ENCODE measurements at places on chromosomes 2 and 18.
A peak's percentile ranks its signal among the peaks of the same experiment; 100 is the strongest.

DNA sequence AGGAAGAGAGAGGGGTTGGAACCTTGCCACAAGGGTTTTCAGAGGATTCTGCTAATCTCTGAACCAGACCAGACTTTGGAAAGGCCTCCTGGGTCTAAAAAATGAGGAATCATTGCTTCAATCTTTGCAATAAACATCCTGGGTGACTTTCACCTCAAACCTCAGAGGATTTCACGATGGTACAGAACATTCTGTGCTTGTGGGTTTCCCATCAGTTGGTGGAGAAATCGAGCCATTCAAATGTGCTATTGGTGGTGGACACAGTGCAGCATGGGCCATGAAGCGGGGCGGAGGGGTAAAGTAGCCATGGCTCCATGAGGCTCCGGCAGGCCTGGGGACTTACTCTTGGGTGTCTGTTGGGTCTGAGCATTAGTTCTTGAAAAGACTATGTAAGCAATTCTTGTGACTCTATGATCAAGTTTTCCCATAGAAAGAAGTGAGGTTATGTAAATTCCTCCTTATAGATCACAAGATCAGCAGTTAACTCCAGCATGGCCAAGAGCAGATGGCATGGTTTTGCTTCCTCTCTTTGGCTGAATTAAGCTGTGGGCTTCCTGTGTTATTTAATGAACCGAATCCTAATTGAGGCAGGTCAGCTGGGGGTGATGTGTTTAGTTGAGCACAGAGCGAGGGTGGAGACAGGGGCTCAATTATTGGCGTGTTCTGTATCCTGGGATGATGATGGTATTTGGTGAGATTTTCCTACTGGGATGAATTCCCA lies 1.9 kb upstream of the IL1R2 start:
- no peak for DNase-seq

DNA sequence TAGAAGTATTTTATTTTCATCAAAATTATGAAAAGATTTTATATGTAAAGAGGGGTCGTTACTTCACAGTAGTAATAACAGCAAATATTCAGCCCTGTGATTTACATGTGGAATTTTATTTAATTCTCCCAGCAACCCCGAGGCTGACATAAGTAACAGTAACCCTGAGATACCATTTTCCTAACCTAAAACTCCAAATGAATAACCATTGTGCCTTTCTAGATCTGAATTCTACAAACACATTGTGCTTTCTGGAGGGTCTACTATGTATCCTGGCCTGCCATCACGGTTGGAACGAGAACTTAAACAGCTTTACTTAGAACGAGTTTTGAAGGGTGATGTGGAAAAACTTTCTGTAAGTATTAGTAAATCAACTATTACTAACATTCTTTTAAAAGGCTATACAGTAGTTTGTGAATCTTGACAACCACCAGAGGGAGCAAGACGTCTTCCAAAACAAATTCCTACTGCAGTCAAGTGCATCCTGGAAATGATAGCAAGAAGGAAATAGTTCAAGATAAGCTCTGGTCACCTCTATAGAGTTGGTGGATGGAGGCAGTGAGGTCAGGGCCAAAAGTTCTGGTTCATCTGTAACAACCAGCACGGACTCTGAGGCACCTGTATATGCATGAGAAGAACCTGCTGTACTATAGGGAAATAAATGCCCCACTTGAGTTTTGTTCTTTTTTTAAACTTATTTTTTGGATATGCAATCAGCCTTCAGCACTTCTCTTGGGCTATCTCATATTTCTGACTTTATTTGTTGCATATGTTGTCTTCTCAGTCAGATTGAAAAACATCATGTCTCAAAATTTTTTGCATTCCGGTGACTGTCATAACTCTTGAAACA lies 37.4 kb downstream of the ACTR2 start:
- DNase-seq: no peak

- no peak for DNase-seq
Measured at GRCh38 chr2:223123855-223124610, 72.0 kb downstream of the KCNE4 start.

GRCh38 chr18:46891742-46892214 lies 25.5 kb downstream of the PIAS2 start:
- DNase-seq: no peak

GRCh38 chr2:55581435-55581834 lies 36.0 kb downstream of the PPP4R3B start:
- DNase-seq: no peak

- no peak for DNase-seq
Measured at GRCh38 chr2:39375917-39376316, 61.2 kb downstream of the MAP4K3 start.

GRCh38 chr2:210230518-210230917 lies 5.3 kb upstream of the ACADL start:
- no peak for DNase-seq

DNA sequence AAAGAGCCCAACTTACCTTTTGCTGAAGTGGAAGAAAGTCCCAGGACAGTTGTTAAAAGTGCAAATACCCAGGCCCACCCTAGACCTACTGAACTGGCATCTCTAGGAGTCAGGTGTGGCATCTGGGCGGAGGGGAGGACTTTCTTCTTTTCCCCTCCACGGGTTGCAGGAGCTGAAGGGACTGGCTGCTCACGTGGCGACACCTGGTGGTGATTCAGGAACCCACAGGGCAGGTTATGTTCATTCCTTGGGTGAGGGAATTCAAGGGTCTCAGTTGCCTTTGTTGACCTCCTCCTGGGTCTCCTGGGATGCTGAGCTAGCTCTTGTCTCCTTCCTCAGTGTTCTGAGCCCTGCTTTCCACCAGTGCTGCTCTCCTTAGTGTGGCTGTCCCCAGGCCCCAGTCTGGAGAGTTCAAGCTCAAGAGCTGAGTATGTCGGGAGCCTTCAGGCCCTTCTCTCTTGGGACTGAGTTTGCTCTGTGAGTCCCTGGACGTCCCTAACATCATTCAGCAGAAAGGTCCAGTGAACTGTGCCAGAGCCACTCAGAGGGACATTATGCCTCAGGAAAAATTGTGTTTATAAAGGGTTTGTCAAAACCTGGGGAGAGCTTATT lies 56.9 kb downstream of the DYSF start:
- DNase-seq: peak; percentile 66

DNA sequence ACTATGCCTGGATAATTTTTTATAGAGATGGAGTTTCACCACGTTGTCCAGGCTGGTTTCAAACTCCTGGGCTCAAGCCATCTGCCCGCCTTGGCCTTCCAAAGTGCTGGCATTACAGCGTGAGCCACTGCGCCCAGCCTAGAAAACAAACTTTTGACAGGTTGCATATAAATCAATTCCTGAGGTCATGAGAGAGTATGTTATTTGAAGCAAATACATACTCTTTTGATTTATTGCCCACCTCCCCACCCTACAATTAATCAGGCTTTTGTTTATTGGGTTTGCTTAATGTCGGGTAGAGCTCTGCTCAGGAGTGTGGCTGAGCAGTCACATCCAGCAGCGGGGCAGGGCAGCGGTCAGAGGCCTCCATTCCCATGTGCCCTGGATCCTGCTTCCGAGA lies 37.9 kb upstream of the ASB1 start:
- DNase-seq: no peak

DNA sequence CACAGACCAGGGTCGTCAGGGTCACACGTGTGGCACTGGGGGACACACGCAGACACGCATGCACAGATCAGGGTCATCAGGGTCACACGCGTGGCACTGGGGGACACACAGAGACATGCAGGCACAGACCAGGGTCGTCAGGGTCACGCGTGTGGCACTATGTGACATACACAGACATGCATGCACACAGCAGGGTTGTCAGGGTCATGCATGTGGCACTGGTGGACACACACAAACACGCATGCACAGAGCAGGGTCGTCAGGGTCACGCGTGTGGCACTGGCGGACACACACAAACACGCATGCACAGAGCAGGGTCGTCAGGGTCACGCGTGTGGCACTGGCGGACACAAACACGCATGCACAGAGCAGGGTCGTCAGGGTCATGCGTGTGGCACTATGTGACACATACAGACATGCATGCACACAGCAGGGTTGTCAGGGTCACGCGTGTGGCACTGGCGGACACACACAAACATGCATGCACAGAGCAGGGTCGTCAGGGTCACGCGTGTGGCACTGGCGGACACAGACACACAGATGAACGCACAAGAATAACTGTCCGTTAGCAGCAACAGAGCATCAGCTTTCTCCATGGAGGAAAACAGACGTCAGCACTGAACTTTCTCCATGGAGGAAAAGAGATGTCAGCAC lies 34.9 kb downstream of the HDAC4 start:
- DNase-seq: no peak
